Fibroblast of lung (primary cell): ENCODE measurements at places on chromosomes 2 and 18.

GRCh38 chr2:163953390-163953907 lies 217.6 kb upstream of the FIGN start:
- peak; percentile 13 for DNase-seq

GRCh38 chr2:241676665-241677064 lies 9.9 kb downstream of the DTYMK start:
- DNase-seq = no peak

DNA sequence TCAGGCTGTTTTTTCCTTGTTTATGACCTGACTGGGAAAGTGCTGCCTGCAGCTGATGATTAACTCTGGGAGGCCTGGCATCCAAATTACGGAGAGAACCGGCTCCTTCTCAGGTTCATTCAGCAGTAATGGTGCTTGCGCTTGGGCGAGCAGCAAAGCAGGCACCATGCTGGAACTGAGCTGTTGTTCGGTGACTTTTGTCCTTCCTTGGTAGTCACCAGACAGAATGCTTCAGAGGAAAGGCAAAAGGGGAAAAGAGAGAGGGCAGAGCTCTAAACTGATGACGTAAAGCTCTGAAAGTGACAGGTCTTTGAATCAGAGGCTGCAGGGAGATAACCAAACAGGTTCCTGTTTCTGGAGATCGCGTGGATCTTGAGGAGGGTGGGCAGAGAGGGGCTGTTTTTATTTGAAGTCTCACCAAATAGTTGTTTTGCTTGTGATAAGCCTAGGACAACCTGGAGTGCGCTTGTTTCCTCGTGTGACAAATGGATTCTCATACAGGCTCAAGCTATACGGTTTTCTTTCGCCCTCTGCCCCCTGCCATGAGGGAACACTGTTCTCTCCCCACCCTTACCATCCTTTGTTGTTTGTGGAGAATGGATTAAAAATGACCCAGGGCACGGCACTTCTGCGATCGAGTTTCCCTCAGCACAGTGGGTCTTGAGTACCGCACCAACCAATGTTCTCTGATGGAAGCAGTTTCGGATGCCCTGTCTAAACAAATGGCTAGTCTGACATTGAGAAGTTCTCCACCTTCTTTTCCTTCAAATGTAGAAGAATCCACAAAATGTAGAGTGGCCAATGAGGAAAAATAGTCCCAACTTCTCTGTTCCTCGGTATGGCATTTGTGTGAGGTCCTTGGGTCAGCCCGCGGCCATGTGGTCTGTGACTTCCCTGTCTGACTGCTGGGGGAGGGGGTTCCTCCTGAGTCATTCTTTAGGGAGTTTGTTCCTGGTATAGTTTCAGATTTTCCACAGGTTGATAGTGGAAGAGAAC lies 1.3 kb downstream of the RASGRP3 start:
- no peak for DNase-seq

- DNase-seq = no peak
Measured at GRCh38 chr2:62733546-62733945, 28.0 kb downstream of the EHBP1 start.

DNA sequence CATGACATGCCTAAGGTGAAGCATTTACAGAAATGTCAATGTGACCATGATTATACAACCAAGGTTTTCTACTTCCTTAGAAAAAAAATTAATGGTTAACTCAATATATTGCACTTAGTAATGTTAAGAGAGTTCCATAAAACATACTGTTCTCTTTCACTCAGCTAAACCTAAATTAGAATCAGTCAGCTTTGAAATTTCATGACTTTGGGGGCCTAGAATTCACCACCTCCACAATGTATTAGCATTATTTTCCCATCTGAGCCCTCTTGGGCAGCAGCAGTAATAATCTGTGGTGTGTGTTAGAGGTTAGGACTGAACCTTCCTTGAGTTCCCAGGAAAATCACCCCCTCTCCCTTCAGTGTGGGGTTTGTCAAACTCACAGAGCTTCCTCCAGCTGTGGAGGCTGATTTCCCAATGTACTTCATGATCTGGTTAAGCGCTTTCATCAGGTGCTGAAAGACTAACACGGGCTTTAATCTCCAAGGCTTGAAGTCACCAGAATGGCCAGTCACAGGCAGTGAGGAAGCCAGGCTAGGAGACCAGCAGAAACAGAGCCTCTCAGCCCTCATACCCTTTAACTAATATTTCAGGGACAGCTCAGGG lies 7.1 kb upstream of the UPP2 start:
- DNase-seq = no peak

- DNase-seq = peak; percentile 29
Measured at GRCh38 chr2:39313575-39313974, 69.8 kb upstream of the CDKL4 start.

- no peak for DNase-seq
Measured at GRCh38 chr2:239689410-239689809, 288.6 kb upstream of the HDAC4 start.

GRCh38 chr18:47244086-47244485 lies 7.4 kb downstream of the SKOR2 start:
- no peak for DNase-seq

- DNase-seq = peak; percentile 5
Measured at GRCh38 chr2:117128461-117128860, 686.0 kb upstream of the DDX18 start.

DNA sequence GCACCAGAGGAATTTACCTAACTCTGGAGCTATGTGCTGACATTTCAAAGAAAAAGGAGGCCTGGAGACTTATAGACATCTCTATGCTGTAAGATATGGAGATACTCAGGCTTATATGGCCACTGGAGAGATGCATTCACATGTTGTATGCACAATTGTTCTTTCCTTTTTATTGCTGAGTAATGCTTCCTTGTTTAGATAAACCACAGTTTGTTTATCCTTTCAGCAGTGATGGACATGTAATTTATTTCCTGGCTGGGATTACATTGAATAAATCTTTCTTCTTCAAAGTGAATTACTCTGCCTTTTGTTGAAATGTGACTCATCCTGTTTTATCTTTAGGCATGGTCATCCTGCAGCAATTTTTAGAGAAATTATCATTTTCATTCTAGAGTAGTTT lies 716.7 kb upstream of the GCFC2 start:
- no peak for DNase-seq

DNA sequence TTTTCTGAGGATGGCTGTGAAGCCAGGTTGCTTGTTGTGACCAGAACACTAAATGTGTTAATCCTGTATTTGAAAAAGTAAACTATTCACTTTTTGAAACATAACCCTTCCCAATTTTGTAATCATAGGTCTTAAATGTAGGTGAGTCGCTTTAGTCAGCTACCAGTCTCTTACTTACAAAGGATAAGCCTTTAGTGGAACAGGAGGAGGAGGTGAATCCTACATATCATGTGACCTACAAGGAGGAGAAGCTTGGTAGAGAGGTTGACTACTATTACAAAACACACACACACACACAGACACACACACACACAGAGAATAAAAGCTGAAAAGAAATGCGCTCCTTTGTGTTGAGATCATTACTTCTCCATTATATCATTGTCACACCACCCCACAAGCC lies 59.9 kb upstream of the SPAG16 start:
- DNase-seq = no peak

- no peak for DNase-seq
Measured at GRCh38 chr2:232926431-232926939, 56.4 kb downstream of the SNORC start.

GRCh38 chr2:218319813-218320365 lies 27.6 kb upstream of the TMBIM1 start:
- no peak for DNase-seq

DNA sequence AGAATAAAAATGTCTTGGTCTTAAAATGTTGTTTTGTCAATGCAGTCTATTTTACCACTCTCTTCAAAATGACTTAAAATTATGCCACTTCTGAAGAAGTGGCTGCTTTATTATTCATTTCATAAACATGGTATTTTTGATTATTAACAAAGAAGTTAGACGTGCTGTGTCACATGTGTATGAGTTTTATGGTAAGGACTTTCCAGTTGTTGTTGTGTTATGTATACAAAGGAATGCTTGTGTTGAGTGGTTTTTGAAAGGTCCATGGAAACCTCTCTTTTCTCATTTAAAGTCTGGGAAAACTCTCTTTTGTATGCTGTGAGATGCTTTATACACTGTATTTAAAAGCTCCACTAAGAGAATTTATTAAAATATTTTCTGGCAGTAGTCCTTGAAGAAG lies 116.2 kb downstream of the MTCL1 start:
- no peak for DNase-seq

- DNase-seq = no peak
Measured at GRCh38 chr2:213696442-213696841, 412.2 kb downstream of the SPAG16 start.

- DNase-seq = no peak
Measured at GRCh38 chr18:74229005-74229404, 62.8 kb downstream of the CYB5A start.

GRCh38 chr18:2310886-2311285 lies 260.4 kb downstream of the METTL4 start:
- DNase-seq = no peak

GRCh38 chr2:218982586-218983262 lies 2.3 kb downstream of the FEV start:
- DNase-seq = no peak

GRCh38 chr18:46468426-46469180 lies 188.4 kb downstream of the LOXHD1 start:
- DNase-seq = no peak
